ENCODE measurements at places on chromosomes 7 and 10.

- no peak for DNase-seq
These were observed 109.1 kb downstream of the CDH23 start for GRCh38 chr10:71505862-71506261.

DNA sequence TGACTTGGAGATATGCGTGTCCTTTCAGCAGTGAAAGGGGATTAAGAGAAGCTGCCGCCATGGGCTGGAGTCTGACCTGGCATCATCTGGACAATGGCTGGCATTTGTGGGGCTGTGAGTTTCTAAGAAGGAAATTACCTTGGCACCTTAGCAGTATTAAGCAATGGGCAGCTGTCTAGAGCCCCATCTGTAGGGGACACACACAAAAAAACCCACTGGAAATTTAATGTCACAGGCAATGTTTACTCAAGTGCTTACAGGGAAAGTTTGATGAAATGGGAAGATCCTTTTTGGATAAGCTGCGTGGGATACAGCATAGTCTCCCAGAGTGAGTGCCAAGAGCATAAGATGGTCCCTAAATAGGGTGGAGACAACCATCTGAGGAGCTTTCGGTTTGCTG, 25.0 kb downstream of the ADRA2A start:
- DNase-seq = no peak

GRCh38 chr10:60444494-60445064, 54.9 kb upstream of the ANK3 start:
- no peak for DNase-seq

GRCh38 chr10:71285180-71285545, 33.9 kb upstream of the SLC29A3 start:
- DNase-seq = no peak

DNA sequence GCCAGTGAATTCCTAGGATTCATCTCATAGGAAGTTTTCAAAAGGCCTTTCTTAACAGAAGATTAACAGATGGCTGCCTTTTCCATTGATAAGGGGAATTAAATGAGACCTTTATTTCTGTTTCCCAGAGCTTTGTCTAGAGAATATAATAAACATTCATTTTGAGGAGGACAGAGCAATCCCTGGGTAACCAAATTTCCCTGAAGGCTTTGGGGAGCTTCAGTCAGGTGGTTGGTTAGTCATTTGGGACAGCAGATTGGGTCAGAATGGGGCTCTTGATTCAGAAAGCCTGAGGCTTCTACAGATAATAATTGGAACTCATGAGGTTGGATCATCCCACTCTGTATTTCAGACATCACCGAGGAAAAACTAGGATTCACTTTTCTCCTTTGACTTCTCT, 21.8 kb downstream of the MXI1 start:
- no peak for DNase-seq

DNA sequence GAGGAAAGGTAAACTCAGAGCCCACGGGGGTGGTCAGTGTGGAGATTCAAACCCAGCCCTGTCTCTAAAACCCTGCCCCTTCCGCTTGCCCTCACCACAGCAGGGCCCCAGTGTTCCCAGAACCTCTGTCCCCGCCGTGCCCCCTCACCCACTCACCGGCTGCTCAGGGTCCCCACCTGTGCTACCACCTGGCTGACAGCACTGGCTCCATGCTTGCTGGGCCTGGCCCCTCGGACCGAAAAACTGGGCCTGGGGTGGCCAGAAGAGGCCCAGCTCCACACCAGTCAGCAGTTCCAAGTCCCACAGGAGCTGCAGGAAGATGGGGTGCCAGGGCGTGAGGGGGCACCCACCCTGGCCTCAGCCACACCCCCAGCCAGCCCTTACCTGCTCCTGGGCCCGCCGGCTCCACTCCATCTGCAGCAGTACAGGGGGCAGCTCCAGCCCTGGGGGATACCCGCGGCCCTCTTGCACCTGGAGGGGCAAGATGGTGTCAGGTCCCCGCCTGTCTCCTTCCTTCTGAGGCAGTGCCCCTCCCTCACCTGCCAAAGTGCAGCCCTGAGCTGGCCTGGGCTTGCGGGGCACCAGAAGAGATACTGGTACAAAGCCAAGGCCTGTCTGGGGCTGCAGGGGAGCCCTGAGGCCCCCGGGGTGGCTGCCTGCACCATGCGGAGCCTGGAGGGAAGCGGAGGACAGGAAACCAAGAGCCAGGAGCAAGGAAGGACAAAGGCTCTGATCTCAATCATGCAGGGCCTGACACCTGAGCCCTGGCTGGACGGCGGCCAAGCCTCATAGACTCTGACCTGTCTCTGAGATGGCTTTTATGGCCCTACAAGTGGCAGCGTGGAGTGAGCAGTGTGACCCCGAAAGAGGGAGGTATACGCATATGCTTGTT, 11.7 kb downstream of the ATP6V1F start:
- DNase-seq = no peak

- no peak for DNase-seq
These were observed 170.4 kb downstream of the SUGCT start for GRCh38 chr7:40305229-40305628.

- DNase-seq = no peak
These were observed 1.3 kb downstream of the OGDHL start for GRCh38 chr10:49760789-49761188.

- no peak for DNase-seq
These were observed 474.3 kb downstream of the SEMA3D start for GRCh38 chr7:84712374-84713121.

- no peak for DNase-seq
These were observed 42.4 kb upstream of the ASAH2 start for GRCh38 chr10:50293513-50294313.

GRCh38 chr7:123528265-123528664, 6.1 kb downstream of the IQUB start:
- DNase-seq = no peak

DNA sequence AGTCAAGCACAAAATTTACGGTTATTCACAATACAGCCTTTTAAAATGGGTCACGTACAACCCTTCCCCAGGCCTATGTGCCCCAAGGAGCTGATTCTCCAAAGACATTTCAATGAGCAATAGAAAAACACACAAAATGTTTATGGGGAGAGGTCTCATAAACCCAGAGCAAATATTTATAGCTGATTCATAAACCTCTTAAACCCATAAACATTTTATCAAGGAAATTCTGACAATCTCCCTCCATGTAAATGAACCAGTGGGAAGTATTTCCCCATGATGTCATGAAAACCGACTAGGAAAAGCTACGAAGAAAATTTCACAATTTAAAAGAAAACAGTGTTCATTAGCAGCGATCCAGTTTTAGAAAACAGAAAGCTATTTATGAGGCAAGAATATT, 36.0 kb downstream of the SFMBT2 start:
- no peak for DNase-seq

DNA sequence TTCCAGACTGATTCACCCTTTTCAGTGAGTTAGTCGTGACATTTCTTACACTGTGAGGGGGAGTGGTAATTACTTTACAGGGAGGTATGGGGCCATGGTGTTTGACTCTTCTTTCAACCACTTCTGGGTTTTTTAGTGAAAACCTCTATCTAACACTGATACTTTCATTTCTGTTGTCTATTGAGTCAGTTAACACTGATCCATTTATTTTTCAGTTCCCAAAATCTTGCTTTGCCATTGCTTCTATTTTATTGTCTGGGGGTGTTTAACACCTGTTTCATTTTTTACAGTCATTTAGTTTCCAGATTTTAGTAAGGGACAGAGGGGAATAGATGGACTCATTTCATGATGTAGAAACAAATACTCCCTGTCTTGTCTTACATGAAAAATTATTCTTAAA, 61.5 kb downstream of the HELLS start:
- DNase-seq = no peak

- DNase-seq = no peak
These were observed at the start of gene SEPHS1 for GRCh38 chr10:13348216-13349017. Gene SEPHS1, minus strand, starts transcription at chr10:13348293. Its CDS starts 3,343 bp downstream, at chr10:13344950.

- no peak for DNase-seq
These were observed 9.4 kb downstream of the PDK4 start for GRCh38 chr7:95586951-95587301.

GRCh38 chr7:27099453-27100370, 2.8 kb downstream of the HOXA2 start:
- DNase-seq = no peak

- no peak for DNase-seq
These were observed 77.0 kb upstream of the FAM20C start for GRCh38 chr7:115274-115911.

GRCh38 chr7:63899691-63900393, 98.8 kb upstream of the ZNF722 start:
- DNase-seq = no peak

- DNase-seq = no peak
These were observed 303.1 kb downstream of the ADARB2 start for GRCh38 chr10:1434202-1434601.

DNA sequence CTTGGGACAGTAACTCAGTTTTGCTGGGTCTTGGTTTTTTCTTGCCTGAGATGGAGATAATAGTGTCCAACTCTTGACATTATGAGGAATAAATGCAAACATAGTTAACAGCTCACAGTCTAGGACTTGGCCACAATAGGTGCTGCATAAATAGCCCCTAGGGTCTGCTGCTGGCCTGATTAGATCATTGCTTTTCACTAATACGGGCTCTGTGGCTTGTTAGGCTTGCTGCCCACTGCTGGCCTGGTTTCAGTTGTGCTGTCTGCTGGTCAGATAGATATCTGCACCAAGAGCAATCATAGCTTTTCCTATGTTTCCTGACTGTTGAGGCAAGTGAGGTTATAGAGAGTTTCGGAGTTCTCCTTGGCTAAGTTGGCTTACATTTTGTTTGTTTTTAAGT, 246.1 kb downstream of the DNAJB9 start:
- no peak for DNase-seq
